ENCODE measurements at places on chromosomes 7 and 10.

- no peak for DNase-seq
These were observed 28.3 kb upstream of the AFAP1L2 start for GRCh38 chr10:114432566-114433093.

DNA sequence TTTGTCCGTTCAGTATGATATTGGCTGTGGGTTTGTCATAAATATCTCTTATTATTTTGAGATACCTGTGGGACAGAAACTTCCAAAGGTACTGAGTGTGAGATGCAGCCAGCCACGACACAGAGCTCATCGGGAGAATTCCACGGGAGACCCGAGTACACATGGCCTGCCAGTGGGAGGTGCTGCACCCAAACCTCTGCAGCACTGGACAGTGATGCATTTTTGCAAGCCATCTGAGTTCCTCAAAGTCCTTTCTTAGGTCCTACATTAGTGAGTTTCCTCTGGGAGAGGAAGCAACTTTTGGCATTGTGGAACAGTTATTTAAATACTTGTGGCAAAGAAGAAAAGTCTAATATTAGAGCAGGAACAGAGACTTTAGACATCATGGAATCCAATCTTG is 77.5 kb downstream of the ARID5B start:
- no peak for DNase-seq

DNA sequence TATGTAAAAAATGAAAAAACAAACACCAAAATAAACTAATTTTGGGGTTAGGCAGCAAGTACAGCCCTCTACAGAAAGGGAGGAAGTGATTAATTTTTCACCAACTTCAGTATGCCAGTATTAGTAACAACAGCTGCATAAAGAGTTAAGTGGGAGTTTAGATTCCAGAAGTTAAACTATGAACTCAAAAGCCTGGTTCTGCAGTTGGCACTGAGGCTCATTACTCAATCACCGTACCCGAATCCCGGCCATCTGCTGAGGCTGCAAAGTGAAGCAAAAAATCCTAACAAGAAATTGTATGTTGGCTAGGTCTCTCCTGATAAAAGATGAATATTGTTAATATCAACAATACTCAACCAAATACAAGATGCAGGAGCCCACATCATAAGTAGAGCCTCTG is 4.0 kb downstream of the NUDT5 start:
- DNase-seq, result no peak

DNA sequence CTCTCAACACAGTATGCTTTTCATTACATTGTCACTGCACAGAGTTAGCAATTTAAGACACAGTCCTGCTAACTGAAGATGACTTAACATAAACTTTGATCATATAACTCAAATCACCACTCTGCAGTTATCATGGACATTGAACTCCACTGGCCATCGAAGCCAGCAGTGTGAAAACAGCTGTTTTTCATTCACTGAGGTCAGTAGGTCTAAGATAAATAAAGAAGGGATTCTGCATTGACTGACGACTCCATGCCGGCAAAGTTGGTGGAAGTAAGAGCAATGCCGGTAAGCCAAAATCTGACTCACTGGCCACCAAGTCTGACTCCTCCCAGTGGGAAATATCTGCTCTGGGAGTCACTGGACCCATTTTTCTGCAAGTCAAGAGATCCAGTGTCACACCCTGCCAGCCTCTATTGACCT is 449.9 kb upstream of the ANKRD30A start:
- DNase-seq, result no peak

DNA sequence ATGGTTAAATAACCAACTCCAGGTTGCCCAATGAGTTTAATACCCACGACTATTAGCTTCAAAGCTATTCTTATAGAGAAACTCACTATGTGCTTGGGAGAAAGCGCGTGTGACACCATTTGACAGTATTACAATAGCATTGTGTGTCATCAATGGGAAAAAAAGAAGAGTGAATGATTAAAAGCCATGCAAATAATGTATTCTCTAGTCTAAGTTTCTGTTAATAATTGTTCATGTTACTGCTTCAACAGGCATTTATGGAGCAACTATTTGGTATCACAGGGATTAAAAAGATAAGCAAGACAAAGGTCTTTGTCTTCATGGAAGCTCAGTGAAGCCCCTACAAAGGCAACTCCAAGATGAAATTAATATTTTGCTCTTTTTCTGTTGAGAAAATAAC is 47.2 kb downstream of the CAV1 start:
- no peak for DNase-seq

DNA sequence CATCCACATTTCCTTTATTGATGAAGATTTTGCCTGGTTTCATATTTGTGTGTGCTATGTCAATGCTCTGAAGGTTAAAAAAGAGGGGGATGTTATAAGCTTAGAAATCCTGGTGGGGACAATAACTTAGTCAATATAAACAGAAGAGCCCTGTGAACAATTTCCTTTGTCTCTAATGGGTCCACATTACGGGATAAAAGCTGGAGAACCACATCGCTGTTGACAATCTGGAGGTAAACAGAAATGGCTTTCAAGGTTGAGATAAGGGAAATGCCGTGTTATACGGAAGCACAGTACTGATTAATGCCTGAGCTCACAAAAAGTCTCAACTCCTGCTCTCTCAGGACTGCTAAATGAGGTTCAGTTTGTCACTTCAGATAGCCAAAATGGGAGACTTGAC is 16.8 kb downstream of the ASAH2 start:
- no peak for DNase-seq

DNA sequence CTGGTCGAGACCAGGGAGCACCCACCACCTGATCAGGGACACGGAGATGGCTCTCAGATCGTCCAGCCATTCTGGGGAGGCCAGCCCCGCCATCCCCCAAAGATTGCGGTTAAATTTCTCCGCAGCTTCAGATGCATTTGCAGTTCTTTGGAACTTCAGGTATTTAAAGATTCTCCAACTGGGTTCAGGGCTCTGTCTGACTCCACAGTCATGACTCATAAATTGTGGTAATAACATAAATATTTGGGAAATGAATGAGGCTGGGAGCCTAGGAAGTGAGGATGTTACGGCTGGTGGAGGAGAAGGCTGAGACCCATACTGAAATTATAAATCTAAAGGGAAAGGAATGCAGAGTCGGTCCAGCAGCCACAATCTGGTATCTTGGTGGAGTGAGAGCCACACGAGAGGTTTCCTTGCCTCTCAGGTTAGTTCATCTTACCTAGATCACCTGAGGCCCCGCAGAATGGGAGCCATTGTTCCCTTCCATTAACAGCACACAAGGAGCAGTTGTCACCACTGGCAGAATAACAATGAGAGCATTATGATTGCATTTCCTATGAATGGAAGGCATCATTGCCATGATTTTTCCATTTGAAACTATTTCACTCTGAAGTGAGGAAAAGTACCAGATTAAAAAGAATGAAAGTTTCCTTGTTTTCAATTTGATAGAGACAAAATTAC is 26.7 kb upstream of the DNAJB6 start:
- DNase-seq, result no peak

DNA sequence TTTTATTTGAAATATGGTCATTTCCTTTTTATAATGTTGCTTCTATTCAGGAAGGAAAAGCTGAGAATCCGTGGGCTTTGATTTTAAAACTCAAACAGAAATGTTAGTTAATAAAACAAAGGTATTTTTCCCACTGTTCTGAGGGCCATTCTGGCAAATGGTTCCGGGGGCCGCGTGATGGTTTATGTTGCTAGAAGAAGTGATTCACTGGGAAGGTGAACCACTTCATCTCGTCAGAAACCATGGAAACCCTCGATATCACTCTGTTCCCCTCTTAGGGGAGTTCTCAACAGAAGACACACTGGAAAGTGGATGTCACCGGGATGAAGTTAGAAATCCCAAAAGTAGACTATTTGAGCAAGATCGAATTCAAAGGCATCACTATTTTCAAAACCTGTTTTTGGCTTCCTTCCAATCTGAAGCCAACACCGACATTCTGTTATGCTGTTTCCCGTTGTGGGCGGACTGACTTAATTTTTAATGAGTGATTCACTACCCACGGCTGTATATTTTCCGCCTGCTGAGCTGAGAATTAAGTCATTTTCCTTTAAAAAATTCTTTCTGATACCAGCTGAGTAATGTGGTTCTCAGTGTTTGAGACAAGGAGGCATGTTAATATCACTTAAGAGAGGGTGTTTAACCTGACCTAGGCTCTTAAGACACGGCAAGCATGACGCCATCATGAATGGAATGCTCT is 84.1 kb downstream of the PTPRE start:
- DNase-seq, result peak; percentile 46

DNA sequence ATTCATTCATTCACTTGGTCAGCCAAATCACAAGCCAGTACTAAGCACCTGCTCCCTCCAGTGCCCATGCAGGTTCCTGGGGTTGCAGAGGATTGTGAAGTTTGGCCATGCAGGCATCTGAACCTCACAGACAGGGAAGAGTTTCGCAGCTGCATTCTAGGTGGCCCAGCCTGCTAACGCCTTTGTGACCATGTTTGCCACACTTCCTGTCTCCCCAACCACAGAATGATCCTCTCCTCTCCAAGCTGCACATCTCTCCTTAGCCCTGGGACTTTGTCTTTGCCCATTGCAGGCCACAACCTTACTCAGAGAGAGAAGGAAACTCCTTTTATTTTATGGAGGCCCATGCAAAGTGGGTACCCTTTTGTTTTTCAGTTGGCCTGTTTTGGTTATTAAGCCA is 31.8 kb downstream of the EPDR1 start:
- DNase-seq, result no peak

DNA sequence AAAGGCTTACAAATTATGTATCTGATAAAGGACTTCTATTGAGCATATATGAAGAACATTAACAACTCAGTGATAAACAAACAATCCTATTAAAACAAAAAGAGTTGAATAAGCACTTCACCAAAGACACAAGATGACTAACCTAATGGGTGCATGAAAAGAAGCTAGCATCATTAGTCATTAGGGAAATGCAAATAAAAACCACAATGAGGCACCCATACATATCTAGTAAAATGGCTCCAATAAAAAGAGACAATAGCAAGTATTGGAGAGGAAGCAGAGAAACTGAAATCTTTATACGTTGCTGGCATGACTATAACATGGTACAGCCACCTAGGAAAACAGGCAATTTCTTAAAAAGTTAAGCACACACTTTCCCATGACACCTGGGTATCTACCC is 77.6 kb upstream of the ZMIZ1 start:
- no peak for DNase-seq

GRCh38 chr7:1533547-1534329 is 3.2 kb downstream of the MAFK start:
- no peak for DNase-seq

DNA sequence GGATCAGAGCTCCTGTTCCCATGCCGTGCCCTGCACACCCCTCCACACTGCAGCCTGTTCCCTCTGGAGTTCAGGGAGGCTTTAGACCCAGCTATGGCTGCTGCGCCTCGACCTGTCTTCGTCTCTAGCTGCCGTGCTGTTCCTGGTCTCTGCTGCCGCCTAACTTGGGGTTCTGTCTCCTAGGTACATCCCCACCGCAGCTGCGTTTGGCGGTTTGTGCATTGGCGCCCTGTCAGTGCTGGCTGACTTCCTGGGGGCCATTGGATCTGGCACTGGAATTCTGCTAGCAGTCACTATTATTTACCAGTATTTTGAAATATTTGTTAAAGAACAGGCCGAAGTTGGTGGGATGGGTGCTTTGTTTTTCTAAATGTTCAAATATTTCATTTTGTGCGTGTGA is 31.6 kb downstream of the NUDT5 start:
- no peak for DNase-seq

- no peak for DNase-seq
These were observed 71.7 kb upstream of the TPK1 start for GRCh38 chr7:144907577-144907976.

- no peak for DNase-seq
These were observed 25.6 kb downstream of the CCDC3 start for GRCh38 chr10:12975906-12976305.

DNA sequence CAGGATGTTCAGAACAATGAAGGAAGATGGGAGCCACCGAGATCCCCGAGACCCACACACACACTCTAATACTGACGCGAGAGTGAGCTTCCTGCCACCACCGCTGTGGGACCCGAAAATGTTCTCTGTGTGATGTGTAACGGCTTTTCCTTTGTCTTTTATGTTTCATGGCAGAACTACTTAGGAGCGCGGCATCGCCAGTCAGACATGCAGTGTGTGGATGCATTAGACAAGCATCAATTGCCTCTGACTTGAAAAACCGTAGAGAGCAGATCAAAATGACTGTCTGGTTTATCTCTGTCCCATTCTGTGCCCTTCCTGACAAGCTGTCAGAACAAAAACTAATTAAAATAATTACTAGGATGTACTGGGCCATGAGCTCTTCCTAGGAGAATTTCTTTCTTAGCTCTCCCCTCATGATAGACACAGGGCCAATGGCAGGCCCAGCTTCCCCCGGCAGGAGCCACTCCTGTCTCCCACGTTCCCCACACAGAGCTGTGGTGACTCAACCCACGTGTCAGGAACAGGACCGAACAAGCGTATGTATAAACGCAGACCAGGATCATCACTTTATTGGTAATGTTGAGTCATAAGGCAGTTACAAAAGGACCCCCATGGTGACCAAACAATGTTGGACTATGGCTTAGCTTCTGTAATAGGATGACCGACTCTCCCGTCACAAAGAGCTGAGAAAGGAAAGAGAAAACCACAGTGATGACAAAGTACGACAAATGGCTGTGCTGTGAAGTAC is 705.0 kb downstream of the PARD3 start:
- DNase-seq, result no peak

DNA sequence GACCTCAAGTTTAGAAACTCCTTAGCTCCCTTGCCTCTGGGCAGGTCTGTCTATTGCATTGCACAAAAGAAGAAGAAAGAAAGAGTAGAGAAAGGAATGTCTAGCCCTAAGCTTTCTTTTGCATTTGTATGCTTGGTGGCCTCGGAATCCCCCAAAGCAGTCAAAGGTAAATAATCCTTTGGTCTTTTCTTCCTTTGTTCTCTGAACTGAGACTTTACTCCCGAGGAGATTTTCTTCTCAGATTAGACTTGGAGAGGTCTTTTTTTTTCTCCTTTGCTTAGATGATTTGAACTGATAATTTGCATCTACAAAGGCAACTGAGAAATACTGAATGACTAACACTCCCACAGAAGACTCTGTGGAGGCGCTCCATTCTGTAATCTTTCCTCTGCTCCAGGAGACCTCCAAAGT is 93.2 kb downstream of the AKR1D1 start:
- no peak for DNase-seq

- peak; percentile 29 for DNase-seq
These were observed 83.5 kb downstream of the SGMS1 start for GRCh38 chr10:50540069-50540825.

DNA sequence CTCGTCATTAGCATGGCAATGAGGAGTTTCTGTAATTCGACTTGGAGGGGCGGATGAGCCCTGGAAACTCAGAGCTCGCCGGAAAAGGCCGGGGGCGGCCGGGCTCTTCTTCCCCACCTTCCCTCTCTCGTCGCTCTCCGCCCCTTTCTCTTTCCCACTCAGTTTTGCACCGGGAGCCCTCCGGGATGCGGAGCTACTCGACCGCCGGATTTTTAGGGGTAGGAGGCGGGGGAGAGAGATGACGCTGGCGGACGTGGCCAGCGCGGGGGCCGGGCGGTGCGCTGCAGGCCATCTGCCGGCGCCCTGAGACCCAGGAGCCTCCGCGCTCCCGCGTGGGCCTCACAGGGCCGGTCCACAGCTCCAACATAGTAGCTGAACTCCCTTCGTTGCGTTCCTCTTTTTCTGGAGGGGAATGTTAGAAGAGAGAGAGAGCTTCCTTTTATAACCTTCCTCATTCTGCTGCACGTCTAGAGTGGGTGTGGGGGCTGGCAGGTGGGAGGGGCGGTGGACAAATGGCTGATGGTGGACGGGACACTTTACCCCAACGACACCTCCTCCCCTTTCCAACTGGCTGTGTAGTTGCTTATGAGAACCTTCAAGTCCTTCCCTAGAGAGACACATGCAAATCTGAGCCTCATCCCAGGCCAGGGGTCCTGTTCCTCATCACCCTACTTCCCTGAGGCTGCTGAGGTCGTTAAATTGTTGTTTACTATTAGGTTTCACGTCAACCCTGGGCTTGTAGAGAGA is 1.1 kb upstream of the HOXA1 start:
- DNase-seq, result no peak
